EL (cell line): ENCODE measurements at places on chromosomes 2 and 18.

- peak; percentile 52 for DNase-seq
Measured at GRCh38 chr2:63814114-63814513, 27.6 kb upstream of the UGP2 start.

DNA sequence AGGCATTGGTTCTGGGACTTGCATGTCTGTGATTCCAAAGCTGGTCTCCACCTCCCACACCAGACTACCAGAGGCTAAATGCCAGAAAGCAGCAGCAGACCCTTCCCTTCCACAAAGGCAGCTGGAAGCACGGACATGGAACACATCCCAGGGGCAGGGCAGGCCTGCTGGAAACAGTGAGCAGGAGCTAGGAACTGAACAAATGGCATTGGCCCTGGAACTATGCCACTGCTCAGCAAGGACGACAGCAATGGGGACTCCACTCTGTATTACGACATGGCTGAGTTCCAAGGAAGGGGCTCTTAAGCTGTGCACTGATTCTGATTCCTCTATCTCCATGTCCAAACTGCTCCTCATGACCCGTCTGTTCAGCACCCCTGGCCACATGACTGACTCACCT lies 77.8 kb upstream of the TFCP2L1 start:
- DNase-seq: no peak

- DNase-seq: peak; percentile 30
Measured at GRCh38 chr2:72920318-72921087, 3.2 kb downstream of the EMX1 start.

- no peak for DNase-seq
Measured at GRCh38 chr2:140718999-140719398, 1411.8 kb downstream of the LRP1B start.

DNA sequence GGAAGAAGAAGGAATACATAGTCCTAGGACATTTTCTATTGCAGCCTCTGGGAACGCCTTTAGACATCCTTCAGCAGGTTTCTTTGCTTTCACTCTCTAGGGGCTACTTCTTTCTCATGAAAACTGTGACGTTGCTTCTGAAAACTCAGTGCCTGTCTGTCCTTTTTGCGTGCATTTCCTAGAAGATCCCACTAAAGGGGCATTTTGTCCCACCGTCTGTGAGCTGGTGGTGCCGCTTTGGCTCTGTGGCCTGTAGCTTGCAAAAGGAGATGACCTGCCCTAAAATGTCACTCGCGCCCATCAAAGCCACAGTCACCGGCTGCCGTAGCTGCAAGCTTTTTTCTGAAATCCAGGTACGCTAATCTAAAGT lies 579 bp downstream of the STAT4 start:
- DNase-seq: no peak

DNA sequence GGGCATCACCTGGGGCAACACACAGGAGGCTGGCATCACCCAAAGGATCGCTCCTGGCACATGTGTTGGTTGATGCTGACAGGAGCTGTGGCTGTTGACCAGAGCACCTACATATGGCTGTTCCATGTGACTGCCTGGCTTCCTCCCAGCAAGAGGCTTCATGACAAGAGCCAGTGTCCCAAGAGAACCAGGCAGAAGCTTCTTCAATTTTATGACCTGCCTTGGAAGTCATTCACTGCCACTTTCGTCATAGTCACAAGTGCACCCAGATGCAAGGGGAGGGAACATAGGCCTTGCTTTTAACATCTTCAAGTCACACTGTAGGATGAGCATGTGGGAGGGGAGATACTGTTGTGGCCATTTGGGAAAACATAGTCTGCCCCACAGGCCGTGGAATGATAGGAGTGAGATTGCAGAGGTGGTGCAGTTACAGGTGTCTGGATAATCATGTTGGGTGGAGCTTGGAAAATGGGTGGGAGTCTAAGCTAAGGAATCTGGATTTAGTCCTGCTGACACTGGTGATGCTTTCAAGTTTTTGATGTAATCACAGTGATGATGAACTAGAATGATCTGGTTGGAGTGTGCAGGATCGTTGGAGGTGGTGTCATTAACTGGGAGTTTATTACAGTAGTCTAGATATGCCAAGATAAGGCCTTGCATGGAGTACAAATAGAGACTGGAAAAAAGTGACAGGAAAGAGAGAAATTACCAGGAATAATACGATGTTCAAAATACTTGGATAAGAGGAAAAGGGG lies 107.0 kb downstream of the RAPGEF4 start:
- no peak for DNase-seq

DNA sequence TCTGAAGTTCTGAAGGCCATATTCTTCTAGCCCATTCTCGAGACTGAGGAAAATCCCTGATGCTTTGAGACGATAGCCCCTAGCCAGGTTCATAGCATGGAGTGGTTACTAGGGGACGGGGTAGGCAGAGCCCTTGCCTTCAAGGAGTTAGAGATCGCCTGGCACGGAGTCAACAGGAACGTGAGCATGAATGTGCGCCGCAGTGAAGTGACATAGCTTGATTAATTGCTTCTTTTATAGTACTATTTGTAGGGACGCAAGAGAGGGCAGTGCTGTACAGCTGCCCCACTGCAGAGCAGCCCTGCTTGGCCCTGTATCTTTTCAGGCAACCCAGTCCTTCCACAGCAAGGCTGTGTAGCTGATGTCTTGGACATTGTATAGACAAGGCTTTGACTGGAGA lies 26.2 kb downstream of the HRH4 start:
- no peak for DNase-seq

- no peak for DNase-seq
Measured at GRCh38 chr2:129276978-129277584, 702.4 kb upstream of the RAB6C start.

- no peak for DNase-seq
Measured at GRCh38 chr2:73050121-73050545, 21.4 kb downstream of the SFXN5 start.

- DNase-seq: peak; percentile 68
Measured at GRCh38 chr2:48471048-48471474, 58.9 kb upstream of the STON1 start.

- peak; percentile 82 for DNase-seq
Measured at GRCh38 chr2:157898591-157898996, 22.5 kb upstream of the ACVR1 start.

DNA sequence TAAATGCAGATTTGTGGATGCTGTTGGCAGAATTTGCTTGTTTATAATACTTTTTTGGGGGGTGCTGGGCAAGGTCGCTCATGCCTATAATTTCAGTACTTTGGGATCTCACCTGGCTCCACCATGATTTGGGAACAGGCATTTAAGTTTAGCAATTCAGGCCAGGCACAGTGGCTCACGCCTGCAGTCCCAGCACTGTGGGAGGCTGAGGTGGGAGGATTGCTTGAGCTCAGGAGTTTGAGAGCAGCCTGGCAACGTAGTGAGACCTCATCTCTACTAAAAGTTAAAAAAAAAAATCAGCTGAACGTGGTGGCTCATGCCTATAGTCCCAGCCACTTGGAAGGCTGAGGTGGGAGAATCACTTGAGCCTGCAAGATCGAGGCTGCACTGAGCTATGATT lies 20.7 kb downstream of the TANC1 start:
- no peak for DNase-seq

GRCh38 chr2:201248288-201248844 lies 12.0 kb upstream of the CASP8 start:
- DNase-seq: no peak

GRCh38 chr2:126843081-126843480 lies 55.6 kb upstream of the TEX51 start:
- no peak for DNase-seq

- peak; percentile 92 for DNase-seq
Measured at GRCh38 chr2:163348857-163349380, 386.9 kb downstream of the FIGN start.

GRCh38 chr18:51266773-51267172 lies 69.3 kb upstream of the MEX3C start:
- DNase-seq: no peak

DNA sequence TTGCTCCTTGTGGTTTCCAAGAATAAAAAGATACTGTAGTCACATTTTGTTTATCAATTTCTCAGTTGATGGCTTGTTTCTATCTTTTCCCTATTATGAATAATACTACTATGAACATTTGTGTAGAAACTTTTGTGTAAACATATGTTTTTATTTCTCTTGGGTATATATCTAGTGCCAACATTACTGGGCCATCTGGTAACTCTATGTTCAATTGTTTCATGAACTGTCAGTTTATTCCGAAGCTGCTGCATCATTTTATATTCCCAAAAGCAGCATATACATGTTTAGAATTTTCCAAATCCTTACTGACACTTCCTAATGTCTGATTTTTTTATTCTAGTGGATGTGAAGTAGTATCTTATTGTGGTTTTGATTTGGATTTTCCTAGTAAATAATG lies 737.6 kb upstream of the TMEFF2 start:
- DNase-seq: no peak
